ENCODE measurements at places on chromosomes 1 and 21. TPM values are rescaled to one million over a fixed set of nuclear protein-coding genes. Genes with fewer than 3 reads are reported as not detected.

- DNase-seq = no peak
Measured at GRCh38 chr1:203145321-203146041, 18.0 kb downstream of the ADORA1 start.

DNA sequence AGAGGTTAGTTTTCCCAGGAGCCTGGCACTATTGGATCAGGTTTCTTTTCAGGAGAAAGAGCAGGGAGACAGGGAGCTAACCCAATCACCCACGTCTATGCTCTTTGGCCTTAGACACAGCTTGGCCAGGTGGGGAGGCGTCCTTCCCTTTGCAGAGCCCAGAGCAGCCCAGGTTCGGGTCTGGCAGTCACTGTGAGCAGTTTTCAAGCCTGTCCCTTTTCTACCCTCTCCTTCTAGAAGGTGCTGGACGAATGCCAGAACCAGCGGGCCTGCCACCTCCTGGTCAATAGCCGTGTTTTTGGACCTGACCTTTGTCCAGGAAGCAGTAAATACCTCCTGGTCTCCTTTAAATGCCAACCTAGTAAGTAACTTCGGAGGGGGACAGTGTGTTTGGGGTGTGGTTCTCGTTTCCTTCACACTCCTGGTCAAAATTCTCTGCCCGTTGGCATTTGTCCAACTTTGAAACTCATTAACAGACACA lies 44.9 kb downstream of the EVA1C start:
- DNase-seq = no peak

DNA sequence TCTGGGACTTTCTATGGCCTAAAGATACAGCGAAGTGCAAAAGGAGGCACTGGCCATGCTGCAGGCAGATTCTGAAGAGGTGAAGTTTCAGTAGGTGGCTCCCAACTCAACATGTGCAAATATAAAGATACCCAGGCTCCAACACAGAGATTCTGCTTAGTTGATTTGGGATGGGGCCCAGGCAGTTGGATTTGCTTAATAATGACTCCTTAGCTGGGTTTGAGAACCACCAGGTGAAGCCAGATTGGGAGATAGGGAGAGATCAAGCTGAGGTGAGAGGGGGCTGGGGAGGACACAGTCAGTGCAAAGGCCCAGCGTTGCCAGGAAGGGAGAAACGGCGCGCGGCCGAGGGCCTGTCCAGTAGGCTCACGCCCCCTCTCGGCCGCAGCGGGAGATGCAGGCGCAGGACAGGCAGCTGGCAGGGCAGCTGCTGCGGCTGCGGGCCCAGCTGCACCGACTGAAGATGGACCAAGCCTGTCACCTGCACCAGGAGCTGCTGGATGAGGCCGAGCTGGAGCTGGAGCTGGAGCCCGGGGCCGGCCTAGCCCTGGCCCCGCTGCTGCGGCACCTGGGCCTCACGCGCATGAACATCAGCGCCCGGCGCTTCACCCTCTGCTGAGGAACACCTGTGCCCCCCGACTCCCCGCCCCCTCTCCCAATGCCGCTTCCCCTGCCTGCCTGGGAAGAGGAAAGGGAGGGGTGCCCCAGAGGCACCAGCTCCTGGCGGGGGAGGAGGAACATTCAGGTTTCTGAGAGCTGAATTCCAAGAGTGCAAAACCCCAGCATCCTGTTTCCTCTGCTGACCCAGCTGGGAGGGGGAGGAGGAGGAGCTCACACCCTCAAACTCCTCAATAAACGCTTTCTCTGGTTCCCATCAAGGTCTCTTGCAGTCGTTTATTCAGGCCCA lies 1.2 kb downstream of the FAM167B start:
- DNase-seq = no peak

DNA sequence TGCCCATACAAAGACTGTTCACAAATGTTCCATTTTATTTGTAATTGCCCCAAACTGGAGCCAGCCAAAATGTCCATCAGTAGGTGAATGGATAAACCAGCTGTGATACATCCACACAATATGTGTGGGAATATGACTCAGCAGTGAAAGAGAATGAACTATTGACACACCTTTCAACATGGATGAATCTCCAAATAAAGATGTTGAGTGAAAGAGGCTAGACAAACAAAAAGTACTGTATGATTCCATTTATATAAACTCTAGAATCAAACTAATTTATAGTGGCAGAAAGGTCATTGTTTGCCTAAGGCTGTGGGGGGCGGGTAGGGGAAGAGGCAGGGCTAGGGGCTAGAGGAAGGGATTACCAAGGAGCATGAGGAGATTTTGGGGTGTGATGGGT lies 4.5 kb downstream of the DHCR24 start:
- DNase-seq = no peak

DNA sequence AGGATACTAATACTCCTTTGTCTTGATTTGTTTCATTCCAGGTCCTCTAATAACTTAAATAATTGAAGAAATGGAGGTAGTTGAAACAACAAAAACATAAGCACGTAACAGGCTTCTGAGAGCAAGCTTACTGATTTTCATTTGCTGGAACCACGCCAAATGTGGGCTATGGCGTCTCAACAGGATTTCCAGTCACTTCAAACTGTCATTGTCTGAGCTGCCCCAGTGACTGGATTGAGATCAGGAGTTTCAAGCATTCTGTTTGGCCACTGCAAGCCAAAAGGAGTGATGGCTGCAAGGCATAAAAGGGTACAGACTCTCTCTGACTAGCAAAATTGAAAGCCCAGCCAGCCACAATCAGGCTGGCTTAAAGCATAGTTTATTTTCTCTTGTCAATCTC lies 289.9 kb downstream of the DPYD start:
- DNase-seq = peak; percentile 8

- DNase-seq = no peak
Measured at GRCh38 chr1:147641695-147642592, 28.4 kb downstream of the ACP6 start.

DNA sequence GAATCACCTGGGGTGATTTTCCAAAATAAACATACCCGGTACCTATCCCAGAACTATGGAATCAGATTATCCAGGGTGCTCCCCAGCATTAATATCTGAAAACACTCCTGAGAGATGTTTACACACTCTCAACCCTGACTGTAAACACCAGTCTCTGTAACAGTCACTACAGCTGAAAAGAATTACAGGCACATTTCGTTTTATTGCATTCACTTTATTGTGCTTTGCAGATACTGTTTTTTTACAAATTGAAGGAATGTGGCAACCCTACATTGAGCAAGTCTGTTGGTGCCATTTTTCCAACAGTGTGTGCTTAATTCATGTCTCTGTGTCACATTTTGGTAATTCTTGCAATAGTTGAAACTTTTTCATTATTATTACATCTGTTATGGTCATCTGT lies 31.8 kb downstream of the HSF2BP start:
- DNase-seq = no peak

GRCh38 chr1:98403963-98404480 lies 257.5 kb upstream of the SNX7 start:
- no peak for DNase-seq

Gene SIM2
- not detected for total RNA-seq

Gene F13B
- total RNA-seq = not detected

Gene HPDL
- total RNA-seq = 7.2 TPM

Gene FABP3
- total RNA-seq = 0.35 TPM

Gene SNAPIN
- 60.6 TPM for total RNA-seq
